ENCODE measurements at places on chromosomes 11 and 22. TPM values are rescaled to one million over a fixed set of nuclear protein-coding genes. Genes with fewer than 3 reads are reported as not detected.

DNA sequence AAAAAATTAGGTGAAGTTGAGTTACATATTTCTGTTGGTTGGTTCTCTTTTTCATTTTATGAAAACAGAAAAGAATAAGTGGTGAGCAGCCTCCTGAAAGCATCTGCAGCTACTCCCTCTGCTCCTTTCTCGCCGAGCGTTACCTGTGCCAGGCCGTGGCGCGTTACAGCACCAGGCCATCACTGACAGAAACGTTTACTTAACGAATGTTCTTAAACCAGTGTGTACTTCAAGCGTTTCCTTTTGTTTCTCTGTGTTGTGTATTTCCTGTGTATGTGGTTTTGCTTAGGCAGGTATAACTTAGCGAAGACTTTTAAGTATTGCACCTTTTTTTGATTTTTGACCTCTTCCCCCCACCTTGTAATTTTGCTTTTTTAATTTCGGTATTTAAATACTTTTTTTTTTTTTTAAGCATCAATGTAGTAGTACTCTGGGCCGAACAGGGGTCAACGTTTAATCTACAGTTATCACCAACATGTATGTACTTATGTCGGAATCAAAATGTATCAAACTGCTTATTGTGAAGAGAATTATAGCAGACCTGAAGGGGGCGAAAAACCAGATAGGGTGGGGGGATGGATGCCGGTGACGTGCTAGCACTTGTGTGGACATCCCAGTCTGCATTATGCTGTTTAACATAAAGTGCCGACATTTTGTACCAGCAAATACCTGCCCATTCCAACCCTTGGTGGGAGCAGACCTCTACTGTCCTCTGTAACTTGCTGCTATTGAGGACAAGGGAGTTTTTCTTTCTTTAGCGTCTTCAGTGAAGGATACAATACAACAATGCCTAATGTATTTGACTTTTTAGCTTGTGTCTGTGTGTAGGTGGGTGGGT, 21.6 kb upstream of the ADSL start:
- no peak for DNase-seq

DNA sequence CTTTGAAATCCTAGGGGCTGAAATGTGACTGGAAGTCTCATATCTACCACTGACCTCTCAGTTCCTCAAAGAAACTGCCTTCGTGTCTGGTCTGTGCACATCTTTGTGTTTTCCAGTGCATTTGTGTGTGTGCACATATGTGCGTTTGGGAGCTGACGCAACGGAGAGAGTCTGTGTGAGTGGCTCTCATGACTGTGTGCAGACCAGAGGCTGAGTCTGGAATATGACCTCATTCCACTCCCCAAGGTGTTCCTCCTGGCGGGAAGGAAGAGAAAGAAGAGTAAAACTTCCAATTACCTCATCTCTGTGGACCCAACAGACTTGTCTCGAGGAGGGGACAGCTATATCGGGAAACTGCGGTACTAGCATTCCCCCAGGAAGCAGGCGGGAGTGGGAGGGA, 16.5 kb downstream of the TUB start:
- no peak for DNase-seq

- no peak for DNase-seq
Observed at GRCh38 chr22:21016644-21017420, 1.9 kb downstream of the P2RX6 start.

DNA sequence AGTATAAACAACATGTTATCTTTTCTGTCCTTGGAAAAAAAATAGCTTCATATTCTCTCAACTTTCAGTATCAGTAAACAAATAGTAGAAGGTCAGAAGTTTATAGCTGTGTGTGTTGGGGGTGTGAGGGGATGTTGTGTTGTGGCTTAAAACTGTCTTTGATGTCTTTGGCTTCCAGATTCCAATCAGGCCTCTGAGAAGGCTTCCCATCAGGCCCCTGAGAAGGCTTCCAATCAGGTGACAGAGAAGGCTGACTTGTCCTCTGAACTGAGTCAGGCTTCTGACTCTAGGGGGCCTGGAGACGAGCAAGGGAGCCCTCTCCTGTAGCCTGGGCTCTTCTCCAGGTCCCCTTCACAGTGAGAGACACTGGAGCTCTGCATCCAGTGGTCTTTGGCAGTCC, 9.3 kb downstream of the MTFP1 start:
- DNase-seq, result no peak

GRCh38 chr11:60924110-60924905, at the start of gene TMEM132A:
TSS of gene TMEM132A (plus strand) at chr11:60924460. CDS start at chr11:60924634, 174 bp downstream.
- DNase-seq, result peak; percentile 78

DNA sequence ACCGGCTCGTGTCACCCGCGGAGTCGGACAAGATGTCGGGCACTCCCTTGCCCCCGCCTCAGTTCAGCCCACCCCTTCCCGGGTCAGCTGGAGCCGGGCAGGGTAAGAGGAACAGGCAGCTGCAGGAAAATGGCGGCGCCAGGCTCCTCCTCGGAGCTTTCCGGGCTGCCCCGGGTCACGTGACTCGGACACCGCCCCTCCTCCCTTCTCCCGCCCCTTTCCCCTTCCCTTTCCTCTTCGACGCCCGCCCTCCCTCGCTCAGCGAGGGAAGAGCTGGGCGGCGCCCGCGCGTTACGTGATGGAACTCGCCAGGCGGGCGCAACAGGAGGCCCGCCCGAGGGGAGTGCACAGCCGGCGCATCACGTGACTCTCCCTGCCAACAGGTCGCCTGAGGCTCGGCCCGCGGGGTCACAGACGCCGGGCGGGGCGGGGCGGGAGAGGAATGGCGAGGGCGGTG, at the start of gene PICALM:
TSS of gene PICALM (minus strand) at position 134 of the 457 bp plus-strand sequence. CDS start 304 bp downstream, outside the sequence.
- DNase-seq, result peak; percentile 100

DNA sequence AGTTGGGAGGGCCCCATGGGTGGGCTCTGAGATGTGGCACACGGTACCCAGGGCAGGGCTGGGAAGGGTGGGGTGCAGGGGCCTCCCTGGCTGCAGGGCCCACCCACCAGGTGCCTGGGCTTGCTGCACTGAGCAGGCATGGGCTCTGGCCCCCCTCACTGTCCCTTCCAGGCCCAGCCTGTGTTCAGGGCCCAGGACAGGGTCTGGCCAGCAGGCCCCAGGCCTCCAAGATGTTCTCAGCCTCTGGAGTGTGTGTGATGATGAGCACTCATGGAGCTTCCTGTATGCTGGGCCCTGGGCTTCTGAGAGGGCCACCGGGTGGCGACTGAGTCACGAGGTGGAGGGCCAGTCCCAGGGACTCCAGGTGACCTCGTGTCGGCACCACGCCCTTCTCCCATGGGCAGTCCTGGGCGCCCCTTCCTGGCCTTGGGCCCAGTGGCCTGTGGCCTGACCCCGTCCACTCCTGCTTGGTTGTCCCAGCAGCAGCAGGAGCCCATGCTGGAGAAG, 55.9 kb upstream of the CCDC188 start:
- DNase-seq, result no peak

DNA sequence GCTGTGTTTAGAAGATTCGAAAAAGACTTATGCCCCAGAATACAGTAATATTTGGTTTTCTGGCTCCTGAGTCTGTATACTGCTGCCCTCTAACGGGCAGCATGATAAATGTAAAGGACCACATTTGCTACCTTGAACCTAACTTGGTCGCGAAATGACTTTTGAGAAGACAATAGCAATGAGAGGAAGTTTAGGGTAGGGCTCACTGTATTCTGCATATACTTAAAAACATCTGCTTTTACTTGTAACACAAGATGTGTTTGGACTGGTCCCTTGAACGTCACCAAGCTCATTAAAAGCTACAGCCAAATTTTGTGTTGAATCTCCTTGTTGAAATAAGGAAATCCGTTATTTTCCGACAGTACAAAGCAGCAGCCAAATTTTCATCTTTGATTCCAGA, 309.1 kb downstream of the SWAP70 start:
- peak; percentile 63 for DNase-seq

- DNase-seq, result peak; percentile 75
Observed at GRCh38 chr22:29625090-29625825, 21.8 kb downstream of the NF2 start.

- no peak for DNase-seq
Observed at GRCh38 chr22:39808081-39808480, 85.5 kb downstream of the ENTHD1 start.

DNA sequence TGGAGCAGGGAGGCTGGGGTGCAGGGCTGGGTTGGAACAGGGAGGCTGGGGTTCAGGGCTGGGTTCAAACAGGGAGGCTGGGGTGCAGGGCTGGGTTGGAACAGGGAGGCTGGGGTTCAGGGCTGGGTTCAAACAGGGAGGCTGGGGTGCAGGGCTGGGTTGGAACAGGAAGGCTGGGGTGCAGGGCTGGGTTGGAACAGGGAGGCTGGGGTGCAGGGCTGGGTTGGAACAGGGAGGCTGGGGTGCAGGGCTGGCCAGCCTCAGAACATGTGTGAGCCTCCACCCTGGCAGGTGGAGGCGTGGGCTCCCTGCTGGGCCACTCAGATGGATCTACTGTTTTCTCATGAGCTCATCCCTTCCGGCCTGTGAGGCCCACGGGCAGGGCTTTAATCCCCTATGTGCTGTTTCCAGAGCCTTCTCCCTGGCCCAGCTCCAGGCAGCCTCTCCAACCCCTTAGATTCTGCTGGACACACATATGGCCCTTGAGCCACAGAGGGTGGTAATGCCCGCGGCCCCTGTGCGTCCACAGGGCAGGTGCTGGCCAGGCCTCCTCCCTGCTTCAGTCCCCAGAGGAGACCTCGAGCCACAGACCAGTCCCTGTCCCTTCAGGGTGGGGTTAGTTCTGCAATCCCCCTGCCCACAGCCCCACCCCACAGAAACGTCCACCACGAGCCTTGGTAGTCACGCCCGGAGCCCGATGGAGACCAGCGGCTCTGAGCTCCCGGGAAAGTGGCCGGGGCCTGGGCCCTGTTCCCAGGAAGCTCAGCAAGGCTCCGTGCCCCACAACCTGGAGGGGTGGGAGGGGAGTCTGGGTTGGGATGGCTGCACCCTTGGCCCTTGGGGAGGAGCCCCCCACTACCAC, 197.9 kb downstream of the BRD1 start:
- DNase-seq, result no peak

DNA sequence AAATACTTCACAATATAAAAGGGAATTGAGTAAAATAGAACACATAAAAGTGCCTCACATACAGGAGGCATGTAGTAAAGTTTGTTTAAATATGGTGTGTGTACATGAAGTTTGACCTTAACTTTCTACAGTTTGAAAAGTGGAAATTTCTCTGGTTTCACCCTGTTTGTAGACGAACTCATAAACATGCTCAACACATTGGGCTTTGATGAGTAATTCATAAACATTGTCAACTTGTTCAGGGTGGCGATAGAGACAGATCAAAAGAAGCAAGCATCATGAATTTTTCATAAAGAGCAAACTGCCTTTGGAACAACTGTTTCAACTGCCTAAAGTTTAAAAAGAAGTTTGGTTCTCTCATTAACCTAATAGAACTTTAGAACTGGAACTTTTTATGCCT, 9.1 kb downstream of the SLN start:
- no peak for DNase-seq

DNA sequence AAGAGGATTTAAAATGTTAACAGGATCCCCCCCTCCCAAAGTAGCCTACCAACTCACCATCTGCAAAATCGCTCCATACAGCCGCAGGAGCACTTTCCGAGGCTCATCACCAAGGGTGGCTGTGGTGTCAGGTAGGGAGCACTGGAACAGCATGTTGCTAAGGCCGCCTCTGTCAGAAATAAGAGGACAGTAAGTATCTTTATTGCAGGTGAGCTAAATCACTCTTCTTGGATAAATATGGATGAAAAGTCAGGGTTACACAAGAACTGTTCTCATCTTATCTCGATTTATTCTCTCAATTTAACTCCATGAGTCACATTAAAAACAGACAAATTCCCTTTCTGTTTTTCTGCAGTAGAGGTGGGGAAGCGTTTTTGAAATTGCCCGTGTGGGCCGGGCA, 24.2 kb downstream of the CHKA start:
- no peak for DNase-seq

- DNase-seq, result no peak
Observed at GRCh38 chr11:45165386-45165785, 18.9 kb downstream of the PRDM11 start.

Gene C22orf15
- 1.2 TPM for total RNA-seq

Gene OTOG
- total RNA-seq, result 0.10 TPM

Gene GRAMD1B
- total RNA-seq, result 52.0 TPM

Gene CHADL
- 4.0 TPM for total RNA-seq

Measured in myocyte (in vitro differentiated cells).